Activated naive CD8-positive, alpha-beta T cell treated with anti-CD3 and anti-CD28 coated beads, Interleukin-2, amount 10 ng/mL, durations not matched to agents 7 days and 5 days (primary cell): ENCODE measurements at places on chromosomes 7 and 10.

DNA sequence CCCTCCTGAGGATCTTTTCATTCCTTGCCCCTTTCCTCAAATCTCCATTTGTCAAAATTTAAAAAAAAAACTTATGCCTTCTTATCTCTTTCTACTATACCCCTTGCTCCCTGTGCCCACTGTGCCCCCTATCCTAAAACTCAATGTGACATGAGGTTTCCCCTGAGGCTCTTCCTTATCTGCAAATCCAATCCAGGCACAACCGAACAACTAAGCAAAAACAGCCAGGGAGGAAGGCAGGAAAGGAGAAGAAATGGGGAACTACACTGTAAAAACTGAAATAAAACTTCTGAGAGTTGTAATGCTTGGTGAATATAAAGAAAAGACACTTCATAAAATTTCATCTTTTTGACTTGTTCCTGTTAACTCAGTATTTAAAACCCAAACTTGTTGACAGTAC lies 54.2 kb downstream of the CRPPA start:
- DNase-seq: no peak
- H3K4me1 ChIP-seq: no peaks in the 10 kb centered on the region
- no peak overlapping the region for H3K4me3 ChIP-seq
- no peak overlapping the region for H3K27ac ChIP-seq

GRCh38 chr10:18436902-18437301 lies 214.5 kb downstream of the NSUN6 start:
- no peaks in the 10 kb centered on the region for H3K27me3 ChIP-seq
- no peaks in the 10 kb centered on the region for H3K4me1 ChIP-seq
- H3K27ac ChIP-seq: no peak overlapping the region
- DNase-seq: no peak
- no peaks in the 10 kb centered on the region for H3K36me3 ChIP-seq

DNA sequence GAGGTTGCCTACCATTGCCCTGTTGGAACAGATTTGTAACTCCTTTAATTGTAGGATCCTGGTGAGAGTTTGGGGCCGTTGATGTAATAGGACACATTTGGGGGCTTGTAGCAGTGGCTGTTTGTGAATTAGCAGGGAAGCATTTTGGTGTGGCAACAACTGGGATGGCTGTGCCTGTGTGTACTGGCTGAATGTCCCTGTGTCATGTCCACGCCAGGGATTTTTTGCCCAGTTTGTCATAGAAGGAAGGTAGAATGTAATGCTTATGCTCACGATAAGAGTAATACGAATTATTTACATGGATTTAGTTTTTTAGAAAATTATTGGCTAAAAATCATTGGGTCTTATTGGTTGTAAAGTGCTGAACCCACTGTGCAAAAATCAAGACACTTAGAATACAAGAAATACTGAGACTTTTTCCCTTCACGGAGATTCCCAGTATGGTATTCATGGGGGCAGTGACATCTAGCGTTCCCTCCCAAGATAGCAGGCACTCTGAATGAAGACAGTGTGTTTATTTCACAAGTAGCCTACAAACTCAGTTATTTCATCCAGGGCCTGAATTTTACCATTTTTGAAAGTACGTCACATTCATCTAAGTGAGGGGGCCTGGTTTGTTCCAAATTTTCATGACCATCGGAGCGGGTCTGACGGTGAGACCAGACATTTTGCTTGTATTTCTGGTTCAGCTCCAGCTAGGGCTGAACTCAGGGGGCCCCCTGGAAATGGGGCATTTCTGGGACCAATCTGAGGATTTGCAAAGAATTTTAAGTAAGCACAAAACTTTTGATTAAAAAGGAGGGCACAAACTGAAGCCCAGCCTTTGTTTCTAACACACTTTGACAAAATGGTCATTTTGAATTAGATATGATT lies 74.7 kb downstream of the CACNB2 start:
- H3K4me3 ChIP-seq: no peak overlapping the region
- no peak for DNase-seq
- no peaks in the 10 kb centered on the region for H3K4me1 ChIP-seq
- H3K27me3 ChIP-seq: no peaks in the 10 kb centered on the region

DNA sequence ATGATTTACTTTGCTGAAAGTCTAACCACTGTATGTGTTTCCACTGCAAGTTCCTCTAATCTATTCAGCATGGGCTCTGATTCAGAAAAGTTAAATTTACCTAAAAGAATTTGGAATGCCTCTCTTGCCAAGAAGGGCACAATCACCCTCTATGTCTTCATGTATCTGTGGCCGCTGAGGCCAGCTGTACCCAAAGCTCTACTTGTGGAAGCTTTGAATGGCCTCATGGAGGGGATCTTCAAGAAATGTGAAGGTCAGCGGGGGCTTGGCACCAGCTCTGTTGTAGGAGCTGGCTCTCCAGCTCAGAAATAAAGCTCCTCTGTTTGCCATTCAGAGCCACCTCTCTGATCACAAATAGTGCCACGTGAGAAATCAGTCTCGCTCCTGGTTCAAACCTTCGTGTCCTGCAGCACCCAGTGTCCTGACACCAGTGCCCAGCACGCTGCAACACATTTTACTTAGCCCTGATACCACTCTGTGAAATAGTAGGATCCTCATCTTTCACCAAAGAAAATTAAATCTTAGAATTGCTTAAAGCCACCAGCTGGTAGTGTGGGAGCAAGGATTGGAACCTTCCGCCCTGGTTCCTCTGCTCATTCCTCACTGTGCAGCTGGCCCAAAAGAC lies 61.1 kb downstream of the PKD1L1 start:
- H3K27ac ChIP-seq: no peak overlapping the region
- DNase-seq: no peak
- H3K36me3 ChIP-seq: no peaks in the 10 kb centered on the region
- H3K4me1 ChIP-seq: no peaks in the 10 kb centered on the region

- peak overlapping the region; percentile 68 for H3K27ac ChIP-seq
- peaks cover 8% of the 10 kb centered on the region for H3K27me3 ChIP-seq
- H3K4me3 ChIP-seq: peak overlapping the region; percentile 4
- H3K4me1 ChIP-seq: peaks cover 11% of the 10 kb centered on the region
Measured at GRCh38 chr7:450741-451140, 68.9 kb downstream of the PDGFA start.

- H3K4me3 ChIP-seq: peak overlapping the region; percentile 50
- H3K27ac ChIP-seq: peak overlapping the region; percentile 67
- H3K27me3 ChIP-seq: peaks cover 66% of the 10 kb centered on the region
Measured at GRCh38 chr7:27172315-27172774, 1.8 kb downstream of the HOXA10 start.

DNA sequence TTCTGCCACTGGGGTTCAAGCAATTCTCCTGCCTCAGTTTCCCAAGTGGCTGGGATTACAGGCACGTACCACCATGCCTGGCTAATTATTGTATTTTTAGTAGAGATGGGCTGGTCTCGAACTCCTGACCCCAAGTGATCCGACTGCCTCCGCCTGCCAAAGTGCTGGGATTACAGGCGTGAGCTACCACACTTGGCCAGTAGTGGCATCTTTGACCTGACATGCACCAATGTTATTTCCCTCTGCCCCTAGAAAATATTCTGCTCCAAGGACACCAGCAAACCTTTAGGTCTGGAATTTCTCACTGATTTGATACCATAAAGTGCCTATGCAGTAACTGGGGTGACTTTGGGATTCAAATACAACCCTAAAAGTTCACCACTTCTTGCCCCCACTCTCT lies 179.4 kb downstream of the ARID5B start:
- H3K27ac ChIP-seq: peak overlapping the region; percentile 94
- no peak for DNase-seq
- no peak overlapping the region for H3K4me3 ChIP-seq
- no peaks in the 10 kb centered on the region for H3K27me3 ChIP-seq

DNA sequence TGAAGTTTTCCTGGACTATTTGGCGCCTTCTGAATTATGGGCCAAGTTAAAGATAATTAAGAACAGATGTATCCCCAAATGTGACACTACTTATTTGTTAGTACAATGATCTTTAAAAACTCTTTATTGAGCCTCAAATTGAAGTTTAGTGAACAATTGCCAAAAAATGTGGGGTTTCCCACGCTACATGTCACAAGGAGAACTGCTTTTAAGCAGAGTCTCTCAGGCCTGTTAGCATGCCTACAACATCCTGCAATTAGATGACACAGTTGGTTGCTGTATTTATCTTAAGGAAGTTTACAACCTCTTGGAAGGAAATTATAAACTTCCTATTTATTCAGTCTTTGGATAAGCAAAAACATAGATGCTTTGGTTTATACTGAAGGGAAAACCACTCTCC lies 733.0 kb downstream of the TNS3 start:
- no peak overlapping the region for H3K4me3 ChIP-seq
- H3K27me3 ChIP-seq: no peaks in the 10 kb centered on the region
- no peak overlapping the region for H3K27ac ChIP-seq
- DNase-seq: no peak

DNA sequence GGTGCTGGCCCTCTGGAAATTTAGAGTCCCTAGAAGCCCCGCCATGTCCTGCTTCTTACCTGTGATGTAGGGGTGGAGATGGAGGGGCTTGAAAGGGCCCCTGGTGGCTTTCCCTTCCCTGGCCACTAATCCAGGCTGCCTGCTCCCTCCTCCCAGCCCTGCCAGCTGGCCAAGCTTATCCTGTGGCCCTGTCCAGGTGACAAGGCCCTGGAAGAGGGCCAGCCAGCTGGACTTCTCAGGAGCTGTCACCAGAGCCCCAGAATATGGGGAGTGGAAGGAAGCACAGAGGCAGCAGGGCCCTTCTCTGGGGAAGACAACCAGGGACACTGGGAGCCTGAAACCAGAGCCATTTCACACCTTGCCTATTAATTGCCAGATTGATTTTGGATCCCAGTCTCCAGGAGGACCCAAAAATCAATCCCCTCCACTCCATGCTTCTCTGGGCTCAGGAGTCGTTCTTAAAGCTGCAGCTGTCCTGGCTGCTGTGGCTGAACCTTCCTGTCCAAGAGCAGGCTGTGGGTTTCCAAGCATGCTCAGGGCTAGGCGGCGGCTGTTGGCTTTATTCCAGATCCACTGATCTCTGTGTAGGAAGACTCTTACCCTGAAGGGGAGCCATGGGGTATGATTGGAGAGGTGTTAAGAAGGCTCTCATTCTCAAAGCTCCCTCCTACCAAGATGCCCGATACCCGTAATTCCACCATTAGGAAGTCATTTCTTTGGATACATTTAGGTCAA lies 52.6 kb upstream of the PCBD1 start:
- no peak overlapping the region for H3K27ac ChIP-seq
- no peaks in the 10 kb centered on the region for H3K27me3 ChIP-seq
- no peak overlapping the region for H3K4me3 ChIP-seq
- no peak for DNase-seq
- H3K4me1 ChIP-seq: no peaks in the 10 kb centered on the region

DNA sequence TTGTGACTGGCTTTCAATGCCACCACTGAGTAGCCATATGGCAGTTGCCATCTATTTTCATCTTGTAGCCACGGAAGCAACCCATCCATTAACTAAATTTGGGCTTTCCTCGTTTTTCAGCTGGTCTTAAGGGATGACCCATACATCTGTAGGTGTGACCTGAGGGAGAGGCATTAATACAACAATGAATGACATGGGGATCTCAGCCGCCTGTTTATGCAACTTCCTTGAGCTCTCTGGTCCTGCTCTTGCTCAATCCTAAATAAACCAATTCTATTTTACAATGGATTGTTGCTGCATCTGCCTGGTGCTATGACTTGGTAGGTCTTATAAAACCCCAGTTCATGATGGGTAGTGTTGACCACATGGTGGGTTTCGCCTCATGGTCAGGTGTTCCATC lies 21.9 kb upstream of the ADAM22 start:
- peaks cover 9% of the 10 kb centered on the region for H3K36me3 ChIP-seq
- no peak for DNase-seq
- peaks cover 4% of the 10 kb centered on the region for H3K4me1 ChIP-seq
- H3K4me3 ChIP-seq: no peak overlapping the region

DNA sequence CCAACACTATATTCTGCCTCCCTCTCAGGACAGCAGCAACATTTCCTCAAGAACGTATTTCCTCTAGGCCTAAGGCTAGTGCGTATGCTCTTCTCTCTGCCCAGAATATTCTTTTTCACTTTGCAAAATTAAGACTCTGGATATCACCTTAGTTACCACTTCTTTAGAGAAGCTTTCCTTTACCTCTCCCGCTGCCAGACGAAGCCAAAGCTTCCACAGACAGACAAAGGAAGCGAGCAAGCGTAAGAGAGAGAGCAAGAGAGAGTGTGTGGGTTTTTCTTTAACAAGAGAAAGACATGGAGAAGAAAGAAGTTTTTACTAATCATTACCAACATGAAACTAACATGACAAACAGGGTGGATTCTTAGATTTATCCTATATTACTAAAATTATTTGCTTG lies 64.1 kb downstream of the P4HA1 start:
- DNase-seq: no peak
- peaks cover 2% of the 10 kb centered on the region for H3K4me1 ChIP-seq
- H3K4me3 ChIP-seq: no peak overlapping the region
- peaks cover 20% of the 10 kb centered on the region for H3K36me3 ChIP-seq
- H3K27ac ChIP-seq: no peak overlapping the region

GRCh38 chr10:60008816-60009215 lies 102.5 kb upstream of the CCDC6 start:
- no peaks in the 10 kb centered on the region for H3K36me3 ChIP-seq
- H3K27ac ChIP-seq: no peak overlapping the region
- DNase-seq: no peak
- H3K4me1 ChIP-seq: no peaks in the 10 kb centered on the region
- no peak overlapping the region for H3K4me3 ChIP-seq

GRCh38 chr7:74290553-74290950 lies 1.3 kb downstream of the CLIP2 start:
- DNase-seq: no peak
- peaks cover 43% of the 10 kb centered on the region for H3K27me3 ChIP-seq
- H3K4me3 ChIP-seq: peak overlapping the region; percentile 47

DNA sequence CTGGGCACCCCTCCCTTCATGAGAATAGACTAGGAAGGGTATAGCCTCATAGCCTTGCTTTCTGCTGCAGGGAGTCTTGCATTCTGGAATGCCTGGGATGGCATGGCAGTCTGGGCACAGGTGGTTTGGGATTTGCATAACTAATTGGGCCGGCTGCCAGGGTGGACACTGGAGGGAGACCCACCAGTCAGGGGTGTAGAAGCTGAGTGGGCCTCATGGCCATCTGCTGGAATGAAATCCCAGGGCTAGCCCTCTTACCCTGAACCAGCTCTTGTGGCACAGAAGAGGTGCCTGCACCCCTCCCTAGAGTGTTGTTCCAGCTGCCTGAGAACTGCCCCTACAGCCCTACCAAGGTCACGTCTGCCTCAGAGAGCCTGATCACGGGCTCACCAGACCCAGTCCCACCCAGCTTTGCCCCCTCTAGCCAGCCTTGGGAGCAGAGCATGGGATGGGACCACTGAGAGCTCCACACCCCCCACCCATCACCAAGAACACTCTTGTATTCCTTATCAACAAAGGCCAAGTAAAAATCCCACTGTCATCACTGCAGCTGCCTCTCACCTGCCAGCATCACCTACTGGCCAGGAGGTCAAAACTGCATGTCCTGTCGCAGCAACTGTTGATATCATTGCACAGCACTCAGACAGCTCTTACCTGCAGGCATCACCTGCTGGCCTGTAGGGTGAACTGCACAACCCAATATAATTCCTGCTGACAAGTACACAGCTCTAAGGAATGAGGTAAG lies 148.9 kb downstream of the ZEB1 start:
- no peak overlapping the region for H3K27ac ChIP-seq
- H3K4me3 ChIP-seq: no peak overlapping the region
- H3K36me3 ChIP-seq: peaks cover 53% of the 10 kb centered on the region
- no peaks in the 10 kb centered on the region for H3K4me1 ChIP-seq
- H3K27me3 ChIP-seq: no peaks in the 10 kb centered on the region

- no peak for DNase-seq
- no peak overlapping the region for H3K27ac ChIP-seq
- no peak overlapping the region for H3K4me3 ChIP-seq
- H3K27me3 ChIP-seq: no peaks in the 10 kb centered on the region
- H3K36me3 ChIP-seq: no peaks in the 10 kb centered on the region
Measured at GRCh38 chr10:48890888-48891850, 48.5 kb downstream of the LRRC18 start.
